H4 (cell line): ENCODE measurements at places on chromosomes 5 and 9. TPM values are rescaled to one million over a fixed set of nuclear protein-coding genes. Genes with fewer than 3 reads are reported as not detected.

PAIP1 gene
- 186 and 222 TPM in 2 replicates for total RNA-seq

DNA sequence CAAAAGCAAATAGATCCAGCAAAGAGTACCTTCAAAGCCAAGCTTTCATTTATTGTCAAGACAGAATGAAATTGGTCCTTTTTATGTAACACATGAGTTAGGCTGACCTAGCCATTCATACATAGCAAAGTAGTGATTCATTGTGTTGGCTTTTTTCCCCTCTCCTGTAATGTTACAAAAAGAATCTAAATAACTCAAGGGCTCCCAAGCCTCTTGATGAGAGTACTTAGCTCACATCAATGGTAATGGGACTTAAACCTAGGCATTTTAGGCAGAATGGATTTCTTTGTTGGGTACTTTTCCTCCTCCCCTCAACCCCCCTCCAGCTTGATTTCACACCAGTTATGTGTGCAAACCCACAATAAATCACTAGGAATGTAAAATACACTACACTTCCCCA, 123.7 kb downstream of the EBF1 start:
- DNase-seq = peak; percentile 79

YTHDC2 gene
- 11.6 and 15.3 TPM in 2 replicates for total RNA-seq

DNA sequence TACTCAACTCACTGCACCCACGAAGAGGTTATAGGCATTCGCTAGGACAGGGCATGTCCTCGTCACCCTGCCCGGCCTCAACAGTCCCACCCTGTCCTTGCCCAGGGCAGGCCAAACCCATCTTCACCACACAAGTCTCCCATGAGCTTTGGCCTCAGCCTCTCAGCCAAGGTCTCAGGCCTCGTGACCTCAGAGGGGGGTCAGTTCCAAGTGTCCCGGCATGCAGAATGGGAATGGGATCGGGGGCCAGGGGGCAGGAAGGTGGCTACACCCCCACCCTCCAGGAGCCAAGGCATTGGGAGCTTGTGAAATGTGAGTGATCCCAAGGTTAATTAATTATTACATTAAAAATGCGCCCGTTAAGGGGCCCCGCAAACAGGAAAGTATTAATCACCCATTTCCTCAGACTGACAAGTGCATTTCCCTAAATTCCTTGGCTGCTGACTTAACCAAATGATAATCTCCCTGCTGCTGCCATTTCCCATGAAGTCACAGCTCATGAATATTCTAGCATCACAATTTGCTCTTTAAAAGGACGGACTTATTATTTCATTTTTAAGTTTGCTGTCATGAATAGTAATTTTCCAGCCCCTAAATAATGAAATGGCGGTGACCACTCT, 8.0 kb upstream of the UBAC1 start:
- DNase-seq = no peak

PLEKHG4B gene
- 7.3 and 13.1 TPM in 2 replicates for total RNA-seq

- DNase-seq = peak; percentile 5
These were observed 244.1 kb downstream of the ELAVL2 start for GRCh38 chr9:23581931-23582330.

DNA sequence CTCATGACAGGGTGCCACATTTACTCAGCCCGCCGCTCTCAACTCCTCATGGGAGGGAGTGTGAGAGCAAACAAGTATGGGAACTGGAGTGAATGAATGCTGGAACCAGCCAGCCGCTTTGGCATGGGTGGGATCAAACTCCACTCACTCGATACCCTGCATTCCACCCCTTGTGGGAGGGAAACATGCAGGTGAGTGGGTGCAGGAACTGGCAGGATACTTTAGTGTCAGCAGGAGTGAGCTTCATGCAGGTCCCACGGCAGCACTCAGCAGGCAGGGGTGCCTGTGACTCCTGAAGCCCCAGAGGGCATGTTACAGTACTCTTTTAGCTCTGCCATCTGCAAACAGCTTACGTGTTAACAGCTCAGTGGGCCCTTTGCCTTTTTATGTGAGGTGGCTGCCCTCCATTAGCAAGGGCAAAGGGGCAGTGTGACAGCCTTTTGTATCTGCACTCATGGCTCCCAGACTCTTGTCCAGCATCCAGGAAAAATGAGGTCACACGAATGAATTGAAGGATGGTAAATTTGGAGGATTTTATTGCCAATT, 433.2 kb upstream of the NMUR2 start:
- no peak for DNase-seq

DNA sequence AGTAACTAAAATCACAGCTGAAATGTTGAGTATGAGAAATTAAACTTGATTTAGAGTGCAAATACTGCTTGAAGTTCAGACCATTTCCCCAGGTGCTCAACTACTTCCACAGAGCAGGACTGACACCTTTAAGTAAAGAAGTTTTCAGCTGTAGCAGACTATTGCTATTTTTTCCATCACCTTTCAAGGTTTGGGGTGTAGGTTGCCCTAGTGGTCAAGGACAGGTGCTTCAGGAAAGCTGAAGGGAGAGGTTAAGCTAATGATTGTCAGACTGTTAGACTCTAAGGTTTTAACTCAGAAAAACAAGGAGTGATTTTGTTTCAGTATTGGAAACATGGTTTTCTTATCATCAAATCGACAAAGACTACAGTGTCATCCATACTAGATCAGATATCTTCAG, 162.1 kb downstream of the CCDC192 start:
- no peak for DNase-seq

GRCh38 chr5:118553662-118554061, 434.7 kb downstream of the DTWD2 start:
- peak; percentile 84 for DNase-seq

DNA sequence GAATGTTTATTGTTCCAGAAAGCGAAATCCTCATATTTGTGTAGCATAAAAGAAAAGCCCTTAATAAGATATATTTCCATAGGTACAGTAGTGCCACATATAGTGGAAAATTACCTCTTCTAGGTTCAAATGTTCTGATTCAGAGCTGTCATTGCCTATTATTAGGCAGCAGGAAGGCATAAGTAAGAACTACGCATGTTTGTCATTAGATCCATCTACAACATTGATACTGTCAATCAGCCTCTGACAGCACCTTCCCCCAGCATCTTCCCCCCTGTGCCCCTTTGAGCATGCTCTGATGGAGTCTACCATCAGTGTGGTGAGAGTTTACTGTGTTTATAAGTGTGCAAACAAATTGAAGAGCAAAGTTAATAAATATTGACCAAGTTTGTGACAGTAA, 816.1 kb downstream of the TLE4 start:
- no peak for DNase-seq

GRCh38 chr5:102713278-102713677, 41.8 kb upstream of the PAM start:
- no peak for DNase-seq

GRCh38 chr9:38355517-38356120, 36.9 kb upstream of the ALDH1B1 start:
- no peak for DNase-seq

- no peak for DNase-seq
These were observed 30.4 kb upstream of the CTSL start for GRCh38 chr9:87695523-87695922.

GRCh38 chr9:31606678-31607077, 777.8 kb upstream of the ACO1 start:
- no peak for DNase-seq

DNA sequence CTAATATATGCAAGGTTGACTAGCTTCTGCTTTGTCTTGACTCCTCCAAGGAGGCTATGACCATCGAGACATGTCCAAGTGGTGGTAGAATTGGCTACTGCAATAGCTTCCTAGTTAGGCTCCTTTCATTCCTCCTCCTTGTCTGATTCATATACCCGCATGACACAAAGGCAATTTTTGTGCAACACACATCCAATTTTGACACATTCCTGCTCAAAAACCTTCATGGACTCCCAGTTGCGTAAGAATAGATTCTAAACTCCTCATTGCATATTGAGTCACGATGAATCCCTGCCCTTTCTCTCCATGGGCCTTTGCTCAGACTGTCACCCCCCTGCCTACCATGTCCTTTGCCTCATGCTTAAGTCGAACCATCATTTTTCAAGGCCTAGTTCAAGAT, 344.5 kb downstream of the ACTL7B start:
- no peak for DNase-seq
